Lung (tissue), 17 donors: ENCODE measurements at places on chromosomes 13 and 19. TPM values are rescaled to one million over a fixed set of nuclear protein-coding genes. Genes with fewer than 3 reads are reported as not detected.

CLEC17A gene
- 0.08 TPM for polyA plus RNA-seq

GRIN2D gene
- polyA plus RNA-seq = 0.32 TPM

NLRP5 gene
- polyA plus RNA-seq = not detected

KIR3DL2 gene
- not detected for polyA plus RNA-seq

ADAMTSL5 gene
- 1.5 TPM for polyA plus RNA-seq

DCLK1 gene
- 1.3 TPM for polyA plus RNA-seq

RFPL4AL1 gene
- polyA plus RNA-seq = not detected

SIAH3 gene
- 0.06 TPM for polyA plus RNA-seq

CAMSAP3 gene
- polyA plus RNA-seq = 9.2 TPM

SIGLEC12 gene
- polyA plus RNA-seq = 0.12 TPM

PSG2 gene
- polyA plus RNA-seq = not detected

TMEM38A gene
- polyA plus RNA-seq = 3.8 TPM

CEACAM4 gene
- 30.0 TPM for polyA plus RNA-seq

ACP7 gene
- 0.03 TPM for polyA plus RNA-seq

OR10H1 gene
- not detected for polyA plus RNA-seq

ZGLP1 gene
- 3.0 TPM for polyA plus RNA-seq

MIPEP gene
- polyA plus RNA-seq = 12.9 TPM

CHERP gene
- polyA plus RNA-seq = 19.5 TPM

CTXN1 gene
- polyA plus RNA-seq = 7.2 TPM

CYP4F8 gene
- not detected for polyA plus RNA-seq

ZNF284 gene
- polyA plus RNA-seq = 1.0 TPM

ZNRF4 gene
- not detected for polyA plus RNA-seq

EFNB2 gene
- polyA plus RNA-seq = 19.8 TPM

COG6 gene
- polyA plus RNA-seq = 7.5 TPM
